Right cardiac atrium (tissue), 5 donors: ENCODE measurements at places on chromosomes 7 and 10. TPM values are rescaled to one million over a fixed set of nuclear protein-coding genes. Genes with fewer than 3 reads are reported as not detected.

ST8SIA6 gene
- total RNA-seq: 20.0 TPM

PNLIPRP1 gene
- total RNA-seq: not detected

MIOS gene
- total RNA-seq: 22.1 TPM

SAP25 gene
- total RNA-seq: 1.4 TPM

GRCh38 chr7:154777023-154777422 is 225.9 kb downstream of the PAXIP1 start:
- DNase-seq: no peak

- DNase-seq: no peak
These were observed 70.6 kb downstream of the ZPBP start for GRCh38 chr7:50022451-50022850.

- DNase-seq: no peak
These were observed 26.7 kb downstream of the ERCC6 start for GRCh38 chr10:49512121-49512809.

DNA sequence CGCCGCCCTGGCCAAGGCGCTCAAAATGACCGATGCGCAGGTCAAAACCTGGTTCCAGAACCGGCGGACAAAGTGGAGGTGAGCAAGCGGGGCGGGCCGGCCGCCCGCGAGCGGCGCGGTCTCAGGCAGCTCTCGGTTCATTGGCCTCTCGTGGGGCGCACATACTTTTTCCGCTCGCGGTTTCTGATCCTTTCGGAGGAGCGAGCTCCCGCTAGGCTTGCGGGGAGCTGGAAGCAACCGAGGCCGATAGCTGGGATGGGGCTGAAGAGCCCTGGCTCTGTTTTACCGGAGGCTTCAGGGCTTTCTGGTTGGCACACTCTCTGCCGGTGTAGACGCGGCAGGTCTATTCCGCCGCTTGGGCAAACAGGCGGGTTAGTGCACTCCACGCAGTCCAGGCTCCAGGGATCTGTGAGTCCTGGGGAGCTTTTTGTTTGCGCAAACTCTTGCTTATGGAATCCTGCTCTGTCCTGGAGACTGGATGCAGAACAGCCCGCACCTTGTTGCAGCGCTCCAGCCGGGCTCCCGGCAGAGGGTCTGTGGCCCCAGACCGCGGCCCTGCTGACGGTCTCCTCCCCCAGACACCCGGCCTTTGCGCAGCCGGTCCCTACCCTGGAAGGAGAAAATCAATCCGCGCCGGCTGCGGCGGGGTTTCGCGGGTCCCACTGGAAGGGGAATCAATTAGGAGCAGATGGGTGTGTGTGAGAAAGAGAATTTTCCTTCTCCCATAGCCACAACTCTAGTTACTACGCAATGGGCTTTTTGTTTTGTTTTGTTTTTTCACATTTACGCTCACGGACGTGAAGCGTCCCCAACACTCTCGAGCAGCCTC is 3.4 kb downstream of the TLX1 start:
- no peak for DNase-seq

DNA sequence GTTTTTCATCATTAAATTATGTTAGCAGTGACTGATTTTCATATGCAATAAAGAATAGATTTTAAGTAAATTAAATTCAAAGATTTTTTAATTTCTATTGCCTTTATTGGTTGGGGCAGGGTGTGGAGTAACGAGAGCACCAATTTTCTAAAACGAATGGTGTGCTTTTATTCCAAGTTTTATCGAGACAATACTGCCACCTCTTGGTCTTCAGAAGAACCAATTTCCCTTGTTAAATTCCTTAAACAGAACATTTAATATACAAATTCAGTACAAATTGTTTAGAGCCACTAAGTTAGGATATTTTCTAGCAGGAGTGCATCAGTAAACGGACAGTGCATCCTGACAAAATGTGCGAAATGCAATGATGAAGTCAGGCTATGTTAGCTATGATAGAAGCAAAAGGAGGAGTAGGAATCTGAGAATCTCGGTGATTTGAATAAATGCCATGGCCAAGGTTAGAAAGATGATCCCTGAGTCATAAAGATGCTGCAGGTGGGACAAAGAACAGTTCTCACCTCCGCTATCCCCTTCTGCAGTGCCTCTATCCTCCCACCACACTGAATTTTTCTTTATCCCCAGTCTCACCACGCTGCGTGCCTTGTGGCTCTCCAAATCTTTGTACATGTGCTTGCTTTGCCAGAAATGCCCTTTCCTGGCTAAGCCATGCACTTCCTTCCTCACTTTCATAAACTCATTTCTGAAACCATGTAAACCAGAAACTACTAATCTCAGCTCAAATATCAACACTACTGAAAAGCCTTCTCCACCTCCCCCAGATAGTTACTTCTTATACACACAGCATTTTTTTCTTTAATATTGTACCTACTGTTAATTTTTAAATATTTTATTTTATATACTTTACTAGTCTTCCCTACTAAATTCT is 31.9 kb upstream of the AGBL3 start:
- no peak for DNase-seq
